ENCODE measurements at places on chromosomes 4 and X.

GRCh38 chr4:10180927-10181744, 64.5 kb upstream of the WDR1 start:
- DNase-seq = no peak

DNA sequence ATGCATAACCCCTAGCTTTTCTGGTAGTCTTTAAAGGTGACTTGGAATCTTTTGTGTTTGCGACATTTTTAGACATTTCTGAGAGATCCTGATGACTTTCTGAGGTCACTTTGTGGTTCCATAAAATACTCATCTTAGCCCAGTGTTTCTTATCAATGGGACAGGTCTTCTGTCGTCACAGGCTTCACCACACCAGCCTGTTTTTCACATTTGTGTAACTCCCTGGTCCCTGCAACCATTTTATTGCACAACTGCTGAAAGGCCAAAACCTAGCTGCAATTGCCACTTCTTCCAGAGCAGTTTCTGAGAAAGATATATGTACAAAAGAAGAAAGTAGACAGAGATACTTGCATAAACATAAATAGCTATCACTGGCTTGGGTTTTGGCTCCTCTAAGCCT, 120.9 kb downstream of the IL15 start:
- no peak for DNase-seq

- DNase-seq = no peak
Observed at GRCh38 chr4:139525414-139525813, 30.6 kb downstream of the SETD7 start.

- DNase-seq = no peak
Observed at GRCh38 chr4:36053930-36054329, 190.4 kb downstream of the ARAP2 start.

DNA sequence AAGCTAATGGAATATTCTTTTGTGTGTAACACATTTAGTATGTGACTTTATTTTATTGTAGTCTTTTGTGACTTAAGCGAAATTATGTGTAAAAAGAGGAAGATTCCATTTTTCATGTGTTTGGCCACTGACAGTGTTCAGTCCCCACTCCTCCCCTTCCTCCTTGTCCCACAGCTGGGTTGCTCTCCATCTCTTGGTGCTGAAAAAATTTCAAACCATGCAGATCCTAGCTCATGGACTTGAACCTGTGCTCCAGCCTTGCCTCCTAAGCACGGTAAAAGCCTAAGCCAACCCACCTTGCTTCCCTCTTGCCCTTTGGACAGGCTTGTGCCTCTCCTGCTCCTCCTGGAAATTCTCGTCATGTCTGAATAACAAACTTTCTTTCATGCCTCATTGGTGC, 2008.5 kb upstream of the TENM3 start:
- no peak for DNase-seq

GRCh38 chr4:148390311-148390710, 51.9 kb downstream of the NR3C2 start:
- no peak for DNase-seq
